NCI-H187 (cell line): ENCODE measurements at places on chromosomes 1 and 21.

DNA sequence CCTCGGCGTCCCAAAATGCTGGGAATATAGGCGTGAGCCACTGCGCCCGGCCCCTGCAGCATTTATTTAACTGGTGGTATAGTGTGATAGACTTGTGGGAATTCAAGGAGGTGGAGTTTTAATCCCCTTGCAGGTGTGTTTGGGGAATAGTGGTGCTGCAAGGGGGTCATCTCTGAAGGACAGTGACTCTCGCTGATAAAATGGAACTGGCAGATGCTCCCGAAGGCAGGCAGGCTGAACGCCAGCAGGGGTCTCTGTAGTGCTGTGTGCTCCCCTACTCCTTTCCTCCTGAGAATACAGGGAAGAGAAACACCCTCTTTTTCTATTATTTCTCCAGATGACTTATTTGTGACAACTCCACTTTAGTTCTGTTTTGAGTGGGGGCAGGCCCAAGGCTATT is 4.0 kb downstream of the OSCP1 start:
- no peak for DNase-seq

GRCh38 chr1:119448127-119448511 is 33.2 kb downstream of the HSD3B2 start:
- DNase-seq = no peak

DNA sequence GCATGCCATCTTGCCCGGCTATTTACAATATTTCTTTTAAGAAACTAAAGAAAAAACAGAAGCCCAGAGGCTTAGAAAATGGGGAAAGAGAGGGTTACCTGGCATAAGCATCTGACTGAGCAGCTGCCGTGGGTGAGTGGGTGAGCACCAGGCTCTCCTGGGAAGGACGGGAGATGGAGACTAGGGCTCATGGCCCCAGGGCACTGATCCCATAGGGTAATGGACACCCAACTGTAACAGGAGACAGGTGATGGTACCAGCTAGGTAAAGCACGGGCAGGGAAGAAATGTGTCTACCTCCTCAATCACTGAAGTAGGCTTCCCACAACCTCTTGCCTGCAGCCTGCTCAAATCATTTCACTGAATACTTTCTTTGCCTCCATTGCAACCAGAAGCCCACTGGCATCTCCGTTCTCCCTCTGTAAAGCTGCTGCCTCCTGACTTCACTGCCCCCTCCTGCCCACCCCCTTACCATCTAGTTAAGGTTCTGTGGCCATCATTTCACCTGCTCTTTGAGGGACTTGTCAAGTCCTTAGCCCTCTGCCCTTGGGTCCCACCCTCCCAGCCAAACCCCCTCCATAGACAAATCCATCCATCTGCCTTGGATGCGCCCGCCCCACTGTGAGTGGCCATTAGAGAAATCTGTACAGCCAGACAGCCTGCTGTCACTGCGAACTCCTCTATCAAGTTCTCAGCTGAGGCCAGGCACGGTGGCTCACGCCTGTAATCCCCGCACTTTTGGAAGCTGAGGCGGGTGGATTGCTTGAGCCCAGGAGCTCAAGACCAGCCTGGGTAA is 6.2 kb downstream of the TMEM125 start:
- DNase-seq = no peak

DNA sequence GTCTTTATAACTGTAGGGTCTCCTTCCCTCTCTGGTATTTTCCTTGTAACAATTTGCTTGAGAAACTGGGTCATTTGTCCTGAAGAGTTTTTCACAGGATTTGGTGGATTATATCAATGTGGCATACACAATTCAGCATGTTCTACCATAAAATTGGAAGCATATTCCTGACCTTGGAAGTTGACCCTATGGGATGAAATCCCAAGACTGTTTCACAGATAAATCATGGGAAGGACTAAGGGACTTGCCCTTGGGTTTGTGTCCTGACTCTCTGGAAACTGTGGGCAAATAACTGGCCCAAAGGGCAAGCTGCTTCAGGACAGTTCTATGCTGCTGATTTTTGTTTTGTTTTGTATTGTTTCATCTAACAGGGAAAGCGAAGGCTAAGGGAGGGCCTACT is 255.6 kb downstream of the TM2D1 start:
- no peak for DNase-seq

DNA sequence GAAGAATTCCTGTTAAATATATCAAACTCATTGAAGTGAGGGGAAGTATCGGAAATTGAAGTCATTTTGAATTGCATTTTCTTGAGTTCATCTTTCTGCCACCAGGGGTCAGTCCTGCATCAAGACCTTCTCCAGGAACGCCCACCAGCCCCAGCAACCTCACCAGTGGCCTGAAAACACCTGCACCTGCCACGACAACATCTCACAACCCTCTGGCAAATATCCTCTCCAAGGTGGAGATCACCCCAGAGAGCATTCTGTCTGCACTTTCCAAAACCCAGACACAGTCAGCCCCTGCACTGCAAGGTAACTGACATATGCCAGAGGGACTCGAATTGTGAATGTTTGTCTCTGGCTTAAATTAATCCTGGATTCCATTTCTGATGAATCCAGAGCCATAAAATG is 22.8 kb upstream of the TARS2 start:
- peak; percentile 43 for DNase-seq

- DNase-seq = no peak
These were observed 123.9 kb upstream of the DPYD start for GRCh38 chr1:98044766-98045165.
